Breast epithelium (tissue), 4 donors: ENCODE measurements at places on chromosomes 16 and 17. TPM values are rescaled to one million over a fixed set of nuclear protein-coding genes. Genes with fewer than 3 reads are reported as not detected.

KRT36 gene
- not detected for total RNA-seq

DNA sequence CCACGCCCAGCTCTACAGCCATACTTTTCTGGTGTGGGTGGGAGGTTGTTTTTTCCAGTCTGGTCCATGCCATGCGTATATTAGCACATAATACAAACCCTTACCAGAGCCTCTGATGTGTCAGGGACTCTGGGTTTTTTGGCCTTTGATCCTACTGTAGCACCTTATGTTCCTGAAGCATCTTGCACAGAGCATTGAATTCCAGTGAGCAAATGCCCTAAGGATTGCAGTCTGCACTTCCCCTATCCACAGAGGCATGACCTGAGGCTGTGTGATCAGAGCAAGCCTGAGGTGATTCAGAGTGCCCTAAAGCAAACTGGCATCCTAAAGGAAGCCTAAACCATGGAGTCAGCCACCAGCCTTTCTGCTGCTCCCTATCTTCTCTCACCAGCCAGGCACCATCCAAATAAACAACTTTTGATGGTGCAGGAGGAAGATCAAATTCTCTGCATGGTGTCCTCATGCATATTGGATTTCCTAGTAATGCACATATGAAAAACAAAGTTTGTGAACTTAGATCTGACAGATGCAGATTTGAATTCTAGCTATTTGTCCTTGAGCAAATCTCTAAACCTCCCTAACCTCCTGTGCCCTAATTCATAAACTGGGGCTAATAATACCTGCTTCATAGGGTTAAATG lies 41.2 kb upstream of the HAS3 start:
- no peak for DNase-seq
- no peaks in the 10 kb centered on the region for H3K27me3 ChIP-seq
- H3K27ac ChIP-seq = no peak overlapping the region
- no peaks in the 10 kb centered on the region for H3K4me1 ChIP-seq

SHBG gene
- 0.16 TPM for total RNA-seq

DNA sequence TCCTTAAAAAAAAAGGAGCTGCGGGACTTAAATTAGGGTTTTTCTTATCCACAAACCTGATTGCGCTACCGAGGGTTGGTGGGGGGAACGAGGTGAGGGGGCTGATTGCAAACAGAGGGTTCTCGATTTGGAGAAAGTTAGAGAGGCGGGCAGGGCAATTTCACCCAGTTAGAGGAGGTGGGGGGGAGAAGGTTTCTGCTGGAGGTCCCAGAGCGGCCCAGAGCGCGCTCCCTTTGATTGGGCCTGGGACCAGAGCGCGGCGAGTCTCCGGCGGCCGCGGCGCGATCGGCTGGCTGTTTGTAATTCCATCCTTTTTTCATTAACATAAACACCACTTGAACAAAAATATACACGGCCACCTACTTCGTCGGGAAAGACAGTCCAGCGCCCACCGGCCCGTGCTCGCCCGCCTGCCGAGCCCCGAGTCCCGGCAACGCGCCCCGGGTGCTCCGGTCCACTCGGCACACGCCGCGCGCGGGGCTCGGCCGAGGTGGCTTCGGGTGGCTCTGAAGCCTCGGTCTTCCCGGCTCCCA lies 13.3 kb upstream of the FOXF1 start:
- no peak for DNase-seq
- no peaks in the 10 kb centered on the region for H3K36me3 ChIP-seq
- no peak overlapping the region for H3K27ac ChIP-seq

DNA sequence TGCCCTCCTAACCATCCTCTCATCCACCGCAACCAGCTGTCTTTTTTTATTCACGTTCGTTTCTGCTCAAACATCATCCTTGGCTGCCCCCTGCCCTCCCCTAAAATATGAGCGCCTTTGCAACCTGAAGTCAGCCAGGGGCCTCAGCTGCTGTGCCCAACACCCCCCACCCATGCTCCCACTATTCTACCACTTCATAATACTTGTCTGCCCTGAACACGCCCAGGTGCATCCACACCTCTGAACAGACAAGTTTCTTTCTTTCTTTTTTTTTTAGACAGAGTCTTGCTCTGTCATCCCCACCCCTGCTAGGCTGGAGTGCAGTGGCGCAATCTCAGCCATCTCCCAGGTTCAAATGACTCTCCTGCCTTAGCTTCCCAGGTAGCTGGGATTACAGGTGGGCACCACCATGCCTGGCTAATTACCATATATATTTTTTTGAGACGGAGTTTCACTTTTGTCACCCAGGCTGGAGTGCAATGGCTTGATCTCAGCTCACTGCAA lies 26.9 kb downstream of the CEP295NL start:
- no peak overlapping the region for H3K4me3 ChIP-seq
- H3K4me1 ChIP-seq = no peaks in the 10 kb centered on the region
- H3K36me3 ChIP-seq = no peaks in the 10 kb centered on the region
- no peak for DNase-seq

CDRT15L2 gene
- not detected for total RNA-seq

LRRC75A gene
- 1.6 TPM for total RNA-seq

DNA sequence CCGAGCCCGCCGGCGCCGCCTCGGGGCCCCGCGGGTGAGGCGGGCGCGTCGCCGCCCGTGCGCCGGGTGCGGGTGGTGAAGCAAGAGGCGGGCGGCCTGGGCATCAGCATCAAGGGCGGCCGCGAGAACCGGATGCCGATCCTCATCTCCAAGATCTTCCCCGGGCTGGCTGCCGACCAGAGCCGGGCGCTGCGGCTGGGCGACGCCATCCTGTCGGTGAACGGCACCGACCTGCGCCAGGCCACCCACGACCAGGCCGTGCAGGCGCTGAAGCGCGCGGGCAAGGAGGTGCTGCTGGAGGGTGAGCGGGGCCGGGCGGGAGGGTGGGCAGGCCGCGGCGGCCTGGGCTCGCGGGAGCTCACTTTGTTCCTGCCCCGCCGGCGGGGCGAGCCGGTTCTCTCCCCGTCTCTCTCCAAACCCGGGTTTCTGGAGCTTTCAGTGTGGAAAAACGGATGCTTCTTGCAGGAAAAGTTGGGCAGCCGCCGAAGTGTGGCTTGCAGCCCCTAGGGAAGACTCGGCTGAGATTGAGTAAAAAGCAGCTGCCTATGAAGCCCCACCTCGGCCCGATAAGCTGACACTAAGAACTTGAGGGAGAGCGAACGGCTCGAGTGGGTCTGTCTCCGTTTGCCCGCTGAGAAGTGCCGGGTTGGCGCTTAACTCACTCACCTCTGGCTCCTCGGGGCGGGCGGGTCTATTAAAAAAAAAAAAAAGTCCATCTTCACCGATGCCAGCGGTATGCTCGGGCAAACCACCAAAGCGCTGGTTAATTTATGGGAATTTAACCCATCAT lies 677 bp downstream of the SNTB2 start:
- H3K27me3 ChIP-seq = no peaks in the 10 kb centered on the region
- no peaks in the 10 kb centered on the region for H3K36me3 ChIP-seq
- peak overlapping the region; percentile 83 for H3K4me3 ChIP-seq
- DNase-seq = peak; percentile 29
- H3K4me1 ChIP-seq = peaks cover 5% of the 10 kb centered on the region

PDPK1 gene
- 32.8 TPM for total RNA-seq

SPATA22 gene
- 0.80 TPM for total RNA-seq

GDPD3 gene
- 7.3 TPM for total RNA-seq

DNA sequence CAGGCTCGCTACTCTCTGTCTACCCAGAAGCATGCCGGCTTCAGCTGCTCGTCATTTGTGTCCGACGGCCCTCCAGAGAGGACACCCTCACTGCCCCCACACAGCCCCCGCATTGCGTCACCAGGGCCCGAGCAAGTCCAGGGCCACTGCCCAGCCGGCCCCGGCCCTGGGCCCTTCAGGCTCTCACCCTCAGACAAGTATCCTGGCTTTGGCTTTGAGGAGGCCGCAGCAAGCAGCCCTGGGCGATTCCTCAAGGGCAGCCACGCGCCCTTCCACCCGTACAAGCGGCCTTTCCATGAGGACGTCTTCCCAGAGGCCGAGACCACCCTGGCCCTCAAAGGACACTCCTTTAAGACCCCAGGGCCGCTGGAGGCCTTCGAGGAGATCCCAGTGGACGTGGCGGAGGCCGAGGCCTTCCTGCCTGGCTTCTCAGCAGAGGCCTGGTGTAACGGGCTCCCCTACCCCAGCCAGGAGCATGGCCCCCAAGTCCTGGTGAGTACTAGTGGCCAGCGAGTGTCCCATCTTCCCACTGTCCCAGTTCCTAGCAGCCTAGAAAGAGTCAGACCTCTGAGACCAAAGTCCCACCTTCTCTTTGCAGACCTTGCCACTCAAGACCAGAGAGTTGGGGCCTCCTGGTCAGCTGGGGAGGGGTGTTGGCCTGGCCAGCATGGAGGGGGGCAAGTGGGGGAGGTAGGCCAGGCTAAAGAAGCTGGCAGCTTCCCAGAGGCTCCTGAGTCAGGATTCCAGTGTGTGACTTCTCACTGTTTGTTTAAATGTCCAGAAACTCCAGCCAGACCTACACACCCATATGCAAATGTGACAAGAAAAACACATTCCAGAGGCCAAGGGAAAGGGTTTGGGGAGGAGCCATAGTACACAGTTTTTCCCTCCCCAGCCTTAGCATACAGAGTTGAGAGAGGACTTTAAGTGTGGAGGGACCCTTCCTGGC lies 18.6 kb downstream of the FOXN1 start:
- no peaks in the 10 kb centered on the region for H3K4me1 ChIP-seq
- H3K27me3 ChIP-seq = no peaks in the 10 kb centered on the region
- no peaks in the 10 kb centered on the region for H3K36me3 ChIP-seq
- H3K4me3 ChIP-seq = peak overlapping the region; percentile 5
- peak; percentile 61 for DNase-seq
- H3K27ac ChIP-seq = peak overlapping the region; percentile 82

KRT40 gene
- total RNA-seq = 0.29 TPM

GRCh38 chr16:82199209-82199608 lies 29.2 kb upstream of the MPHOSPH6 start:
- peaks cover 4% of the 10 kb centered on the region for H3K4me1 ChIP-seq
- DNase-seq = no peak
- H3K36me3 ChIP-seq = no peaks in the 10 kb centered on the region
- no peaks in the 10 kb centered on the region for H3K27me3 ChIP-seq
- peak overlapping the region; percentile 85 for H3K27ac ChIP-seq
- no peak overlapping the region for H3K4me3 ChIP-seq
